C1 segment of cervical spinal cord (tissue), 14 donors: ENCODE measurements at places on chromosomes 16 and 17.

DNA sequence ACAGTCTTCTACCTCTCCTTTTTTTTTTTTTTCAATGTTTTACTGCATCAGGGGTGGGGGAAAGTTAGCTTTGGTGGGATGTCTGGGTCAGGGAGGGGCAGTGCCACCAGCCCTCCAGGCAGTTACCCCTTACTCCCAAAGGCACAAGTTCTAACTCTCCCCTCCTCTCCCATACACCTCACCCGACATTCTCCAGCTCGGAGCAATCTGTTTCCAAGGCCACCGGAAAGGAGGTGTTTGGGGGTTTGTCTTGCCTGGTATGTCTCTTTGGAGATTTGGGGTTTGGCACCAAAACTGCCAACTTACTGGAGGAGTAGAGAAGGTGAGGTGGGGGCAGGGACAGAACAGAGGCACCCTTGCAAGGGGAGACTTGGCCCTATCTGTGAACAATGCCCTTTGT lies 4.7 kb downstream of the DLX3 start:
- DNase-seq = no peak

- no peak for DNase-seq
Observed at GRCh38 chr16:69662901-69663300, 63.5 kb downstream of the NQO1 start.

GRCh38 chr17:82710499-82711232 lies 5.8 kb upstream of the FN3KRP start:
- DNase-seq = no peak

DNA sequence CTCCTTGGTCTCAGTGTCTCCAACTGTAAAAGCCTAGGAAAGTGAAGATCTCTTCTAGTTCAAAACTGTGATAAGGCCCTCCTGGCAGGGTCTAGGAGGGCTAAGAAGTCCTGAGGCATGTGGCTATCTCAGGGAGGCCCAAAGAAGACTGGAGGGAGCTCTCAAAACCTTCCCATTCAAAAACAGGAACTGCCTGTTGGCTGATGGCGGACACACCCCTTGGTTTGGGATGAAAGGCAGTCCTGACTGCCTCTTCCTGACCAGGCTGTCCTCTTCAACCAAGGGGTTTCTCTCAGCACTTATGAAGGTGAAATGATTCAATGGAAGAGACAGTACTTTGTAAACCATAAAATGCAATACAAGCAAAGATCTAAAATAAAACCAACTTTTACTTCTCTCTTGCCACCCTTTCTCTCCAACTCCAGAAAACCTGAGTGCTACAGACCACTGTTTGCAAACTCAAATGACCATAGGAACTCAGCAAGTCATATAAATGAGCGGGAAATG lies 4.7 kb downstream of the ZNF764 start:
- no peak for DNase-seq

GRCh38 chr17:56108811-56109284 lies 44.4 kb upstream of the ANKFN1 start:
- DNase-seq = no peak

DNA sequence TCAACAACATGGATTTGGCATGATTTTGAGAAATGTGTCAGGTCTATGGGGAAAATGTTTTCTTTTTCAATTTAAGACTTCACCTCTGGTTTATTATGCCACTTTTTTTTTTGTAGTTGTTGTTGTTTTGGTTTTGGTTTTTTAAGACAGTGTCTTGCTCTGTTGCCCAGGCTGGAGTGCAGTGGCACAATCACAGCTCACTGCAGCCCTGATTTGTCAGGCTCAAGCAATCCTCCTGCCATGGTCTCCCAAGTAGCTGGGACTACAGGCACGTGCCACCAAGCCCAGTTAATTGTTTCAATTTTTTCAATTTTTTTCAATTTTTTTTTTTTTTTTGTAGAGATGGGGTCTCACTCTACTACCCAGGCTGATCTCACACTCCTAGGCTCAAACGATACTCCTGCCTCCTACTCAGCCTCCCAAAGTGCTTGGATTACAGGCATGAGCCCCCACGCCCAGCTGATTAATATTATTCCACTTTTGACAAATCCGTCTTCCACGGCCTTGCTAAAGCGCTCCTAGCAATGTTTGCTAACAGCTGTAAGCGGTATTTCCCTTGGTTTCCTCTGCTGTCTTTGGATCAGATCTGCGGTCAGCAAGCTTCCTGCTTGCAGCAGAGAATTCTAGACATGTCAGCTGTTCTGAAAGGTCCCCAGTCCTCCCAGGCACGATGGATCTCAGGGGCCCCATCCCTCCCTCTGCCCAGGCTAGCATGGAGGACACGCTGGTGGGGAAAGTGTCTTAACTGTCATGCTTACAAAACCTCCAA lies 7.0 kb upstream of the MILR1 start:
- no peak for DNase-seq

DNA sequence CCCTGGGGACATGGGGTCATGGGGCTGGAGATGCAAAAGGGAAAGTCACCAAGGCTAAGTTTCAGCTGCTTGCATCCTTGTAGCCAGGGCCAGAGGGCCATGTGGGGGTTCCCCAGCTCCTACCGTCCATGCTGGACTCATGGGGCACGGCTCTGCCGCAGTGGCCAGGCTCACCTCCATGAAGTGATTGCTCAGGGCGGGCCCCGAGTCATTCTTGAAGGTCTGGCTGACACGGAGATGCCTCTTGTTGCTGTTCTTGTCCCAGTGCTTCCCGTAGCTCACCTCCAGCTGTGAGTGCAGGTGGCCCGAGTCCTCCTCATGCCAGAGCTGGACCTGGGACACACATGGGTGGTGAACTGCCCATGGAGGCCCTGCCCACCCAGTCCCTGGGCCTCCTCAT lies 114.5 kb downstream of the RMI2 start:
- DNase-seq = no peak

DNA sequence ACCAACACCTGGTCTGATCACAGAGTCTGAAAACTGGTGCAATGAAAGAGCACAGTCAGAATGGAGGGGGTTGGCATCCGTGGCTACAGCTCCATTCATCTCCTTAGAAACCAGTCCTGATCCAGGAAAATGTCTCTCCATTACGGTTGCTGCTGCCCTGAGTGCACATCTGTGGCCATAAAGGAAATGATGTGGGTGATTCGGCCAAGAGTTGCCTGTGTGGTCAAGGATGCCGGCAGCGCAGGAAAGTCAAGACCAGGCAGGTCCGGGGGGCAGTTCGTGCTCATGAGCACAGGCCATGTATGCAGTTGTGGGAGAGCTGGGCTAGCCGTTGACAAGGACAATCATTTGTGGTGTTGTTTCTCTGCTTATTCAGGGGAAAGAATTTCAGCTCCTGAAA lies 5.9 kb downstream of the XAF1 start:
- no peak for DNase-seq

DNA sequence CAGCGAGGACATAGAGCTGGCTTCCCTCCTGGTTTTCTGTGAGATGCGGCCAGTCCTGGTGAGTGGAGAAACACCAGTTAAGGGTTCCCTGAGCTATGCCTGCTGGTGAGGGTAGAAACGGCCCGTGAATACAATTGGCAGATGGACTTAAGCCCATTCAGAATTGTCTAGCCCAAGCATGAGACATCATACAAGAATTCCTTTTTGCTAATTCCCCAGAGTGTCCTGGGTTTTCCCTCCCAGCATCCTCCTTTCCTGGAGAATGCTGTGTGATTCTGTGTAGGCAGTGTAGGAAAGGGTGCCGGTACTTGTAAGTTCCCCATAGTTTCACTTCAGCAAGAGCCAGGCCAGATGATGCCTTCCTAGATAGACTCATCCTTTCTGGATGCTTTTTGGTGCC lies 65.1 kb downstream of the SDR42E1 start:
- no peak for DNase-seq

DNA sequence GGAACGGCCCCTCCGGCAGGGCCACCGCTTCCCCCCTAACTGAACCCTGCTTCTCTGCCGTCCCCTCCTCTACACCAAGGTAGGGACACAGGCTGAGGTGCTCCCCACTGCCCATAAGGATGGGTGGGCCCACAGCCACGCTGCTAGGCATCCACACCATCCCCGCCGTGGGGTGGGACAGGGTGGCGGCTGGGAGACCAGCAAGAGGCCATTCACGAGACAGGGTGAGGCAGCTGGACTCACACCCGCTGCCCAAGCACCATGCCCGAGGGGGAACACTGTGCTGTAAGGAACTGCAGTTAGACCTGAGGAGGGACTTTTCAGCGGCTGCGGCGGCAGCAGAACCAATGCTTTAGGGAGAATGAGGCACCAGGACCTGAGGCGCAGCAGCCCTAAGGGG lies 47.5 kb upstream of the RRN3 start:
- no peak for DNase-seq

DNA sequence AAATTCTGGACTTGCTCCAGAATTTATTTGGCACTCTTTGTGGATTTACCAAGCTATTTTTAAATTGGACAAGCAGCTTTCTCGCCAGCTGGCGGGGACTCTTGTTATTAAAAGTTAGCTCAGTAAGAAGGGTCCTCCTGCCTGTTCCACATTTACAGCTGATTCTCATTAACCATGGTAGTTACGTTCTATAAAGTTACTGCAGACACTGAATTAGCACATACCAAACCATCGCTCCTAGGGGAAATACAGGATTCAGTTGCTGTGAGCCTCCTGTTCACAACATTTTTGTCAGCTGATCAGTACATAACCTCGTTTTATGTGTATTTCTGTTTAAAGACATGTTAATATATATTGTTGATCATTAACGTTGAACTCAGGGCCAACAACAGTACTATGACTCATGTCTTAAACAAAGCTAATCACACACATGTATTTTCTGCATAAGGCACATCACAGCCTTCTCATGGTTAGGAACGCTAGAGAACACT lies 4.2 kb downstream of the LDAF1 start:
- DNase-seq = no peak

- DNase-seq = no peak
Observed at GRCh38 chr16:85361441-85362118, 249.3 kb upstream of the CIBAR2 start.

DNA sequence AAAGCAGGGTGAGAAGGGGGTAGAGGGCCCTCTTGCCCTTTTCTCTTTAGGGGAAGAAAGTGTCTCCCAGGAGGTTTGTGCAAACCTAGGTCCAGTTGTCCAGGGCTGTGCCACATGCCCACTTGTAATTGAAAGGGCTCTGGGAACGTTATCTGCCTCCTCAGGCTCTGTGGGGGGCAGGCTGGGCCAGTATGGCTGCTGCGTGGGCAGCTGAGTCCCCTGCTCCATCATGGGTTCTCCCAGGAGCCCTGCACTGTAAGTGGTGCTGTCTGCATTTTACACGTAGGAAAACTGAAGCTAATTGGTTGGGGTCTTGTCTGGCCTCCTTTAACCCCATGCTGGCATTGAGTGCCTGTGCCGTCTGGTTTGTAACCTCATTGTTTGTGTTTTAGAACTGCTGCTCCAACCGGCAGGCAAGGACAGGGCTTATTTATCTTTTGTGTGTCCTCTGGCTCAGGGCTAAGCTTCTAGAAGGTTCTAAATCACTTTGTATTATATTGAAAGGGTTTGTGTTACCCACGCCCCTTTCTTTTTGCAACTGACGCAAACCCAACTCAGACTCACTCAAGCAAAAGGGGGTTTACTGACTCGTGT lies 117.7 kb upstream of the CIBAR2 start:
- DNase-seq = no peak

GRCh38 chr17:77383613-77384608 lies 243.1 kb downstream of the SEC14L1 start:
- DNase-seq = no peak

GRCh38 chr16:13136901-13137300 lies 235.5 kb downstream of the SHISA9 start:
- no peak for DNase-seq

- no peak for DNase-seq
Observed at GRCh38 chr16:982145-983043, 824 bp downstream of the SOX8 start.

DNA sequence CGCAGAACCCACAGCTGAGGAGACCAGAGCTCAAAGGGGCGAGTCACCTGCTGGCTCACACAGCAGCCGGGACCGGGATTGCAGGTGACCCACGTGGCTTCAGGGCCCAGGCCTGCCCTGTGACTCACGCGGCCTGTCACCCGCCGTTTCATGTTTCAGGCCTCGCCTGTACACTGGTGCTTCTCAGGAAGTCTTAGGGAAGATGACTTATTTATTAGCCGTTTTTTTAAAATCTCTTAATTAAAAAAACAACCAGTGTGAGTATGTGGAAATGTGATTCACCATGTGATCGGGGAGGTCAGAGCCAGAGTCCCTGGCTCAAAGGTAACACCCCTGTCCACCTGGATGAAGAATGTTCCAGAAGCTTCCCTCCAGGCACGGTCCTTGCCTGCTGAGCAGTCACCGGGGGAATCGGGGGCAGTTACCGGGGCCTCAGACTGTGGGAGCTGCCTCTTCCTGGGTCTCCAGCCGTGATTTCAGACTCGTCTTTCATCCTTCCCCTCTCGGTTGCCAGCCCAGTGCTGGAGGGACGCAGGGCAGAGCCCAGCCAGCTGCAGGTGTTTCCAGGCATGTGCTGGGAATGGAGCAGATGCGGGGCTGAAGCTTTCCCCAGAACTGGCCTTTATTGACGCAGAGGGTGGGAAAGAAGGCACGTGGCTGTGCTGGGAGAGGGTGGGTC lies 49.3 kb downstream of the CMIP start:
- DNase-seq = no peak

- no peak for DNase-seq
Observed at GRCh38 chr16:67063008-67063407, 34.1 kb downstream of the CBFB start.

DNA sequence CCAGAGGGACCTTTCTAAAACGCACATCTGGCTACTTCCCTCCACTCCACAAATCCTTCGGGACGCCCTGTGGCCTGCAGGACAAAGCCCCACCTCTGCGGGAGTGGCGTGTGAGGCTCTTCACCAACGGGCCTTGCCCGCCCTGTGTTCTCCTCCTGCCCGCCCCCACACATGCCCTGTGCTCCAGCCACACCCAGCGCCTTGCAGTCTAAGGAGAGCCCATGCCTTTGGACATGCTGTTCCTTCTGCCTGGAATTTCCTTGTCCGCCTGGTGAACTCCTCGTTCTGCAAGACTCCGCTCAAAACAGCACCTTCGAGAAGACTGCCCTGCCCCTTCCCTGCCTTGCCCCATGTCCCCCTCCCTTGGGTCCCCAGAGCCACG lies 7.4 kb downstream of the ELOB start:
- DNase-seq = no peak

GRCh38 chr17:64005734-64006167 lies 7.6 kb downstream of the PRR29 start:
- no peak for DNase-seq

DNA sequence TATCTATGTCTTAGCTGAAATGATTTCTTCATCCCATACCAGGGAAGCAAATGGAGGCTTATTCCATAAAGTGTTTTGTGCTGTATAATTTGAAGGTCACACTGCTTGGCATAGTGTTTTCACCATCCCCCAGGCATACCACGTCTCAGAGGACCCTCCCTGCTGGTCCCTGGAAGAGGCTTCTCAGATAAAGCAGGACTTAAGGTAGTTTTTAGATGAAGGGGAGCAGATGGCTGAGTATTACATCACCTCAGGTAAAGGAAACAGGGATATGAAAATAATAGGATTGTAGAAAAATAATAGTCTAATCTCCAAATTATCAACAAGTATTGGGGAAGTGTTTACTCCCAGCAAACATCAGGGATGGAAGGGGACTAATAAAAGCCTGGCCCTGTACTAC lies 7.3 kb upstream of the SMG1 start:
- DNase-seq = no peak

- DNase-seq = no peak
Observed at GRCh38 chr17:69344939-69345338, 18.0 kb upstream of the ABCA5 start.
